Retinal pigment epithelial cell (primary cell): ENCODE measurements at places on chromosomes 11 and 22.

GRCh38 chr11:16804104-16804947, 65.9 kb downstream of the C11orf58 start:
- no peak for DNase-seq

- DNase-seq, result peak; percentile 17
These were observed 28.5 kb upstream of the RBX1 start for GRCh38 chr22:40922484-40923303.

GRCh38 chr22:39254789-39255298, 10.1 kb upstream of the PDGFB start:
- DNase-seq, result no peak

- peak; percentile 9 for DNase-seq
These were observed 39.1 kb downstream of the MMP27 start for GRCh38 chr11:102666331-102666957.

GRCh38 chr11:105673089-105673488, 63.2 kb downstream of the GRIA4 start:
- DNase-seq, result peak; percentile 34

DNA sequence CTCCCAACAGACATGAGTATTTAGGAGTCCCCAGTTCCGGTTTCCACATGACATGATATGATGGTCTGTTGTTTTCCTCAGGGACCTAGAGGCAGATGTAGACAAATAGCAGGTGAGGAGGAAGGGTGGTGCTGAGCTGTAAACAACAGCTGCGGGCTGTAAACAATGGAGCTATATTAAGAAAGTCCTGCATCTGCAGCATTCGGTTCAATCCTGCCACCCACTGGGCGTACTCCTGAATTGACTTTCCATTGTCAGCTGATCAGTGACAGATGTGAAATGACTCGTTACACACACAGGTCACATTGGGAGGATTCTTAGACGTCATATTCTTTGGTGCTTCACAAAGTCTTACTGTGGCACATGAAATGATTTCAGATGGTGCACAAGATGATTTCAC, 26.8 kb upstream of the RAG1 start:
- DNase-seq, result no peak

DNA sequence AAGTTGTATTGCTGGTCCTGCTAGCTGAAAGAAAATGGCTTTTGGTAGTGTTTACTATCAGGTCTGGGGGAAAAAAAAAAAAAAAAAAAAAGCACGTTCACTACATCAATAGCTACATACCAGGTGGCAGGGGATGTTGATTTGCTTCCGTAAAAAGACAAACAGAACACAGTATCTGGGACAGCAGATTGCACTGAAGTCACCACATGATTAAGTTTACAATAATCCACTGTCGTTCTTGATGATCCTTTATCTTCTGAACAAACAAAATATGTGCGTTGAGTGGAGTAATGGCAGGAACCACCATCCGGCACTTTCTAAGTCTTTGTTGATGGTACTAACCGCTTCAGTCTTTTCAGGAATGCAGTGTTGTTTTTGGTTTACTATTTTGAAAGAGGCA, 48.7 kb downstream of the DDX6 start:
- DNase-seq, result no peak

- DNase-seq, result no peak
These were observed 34.2 kb upstream of the CTTN start for GRCh38 chr11:70364178-70364577.

GRCh38 chr11:131674051-131674755, 303.8 kb downstream of the NTM start:
- DNase-seq, result no peak

DNA sequence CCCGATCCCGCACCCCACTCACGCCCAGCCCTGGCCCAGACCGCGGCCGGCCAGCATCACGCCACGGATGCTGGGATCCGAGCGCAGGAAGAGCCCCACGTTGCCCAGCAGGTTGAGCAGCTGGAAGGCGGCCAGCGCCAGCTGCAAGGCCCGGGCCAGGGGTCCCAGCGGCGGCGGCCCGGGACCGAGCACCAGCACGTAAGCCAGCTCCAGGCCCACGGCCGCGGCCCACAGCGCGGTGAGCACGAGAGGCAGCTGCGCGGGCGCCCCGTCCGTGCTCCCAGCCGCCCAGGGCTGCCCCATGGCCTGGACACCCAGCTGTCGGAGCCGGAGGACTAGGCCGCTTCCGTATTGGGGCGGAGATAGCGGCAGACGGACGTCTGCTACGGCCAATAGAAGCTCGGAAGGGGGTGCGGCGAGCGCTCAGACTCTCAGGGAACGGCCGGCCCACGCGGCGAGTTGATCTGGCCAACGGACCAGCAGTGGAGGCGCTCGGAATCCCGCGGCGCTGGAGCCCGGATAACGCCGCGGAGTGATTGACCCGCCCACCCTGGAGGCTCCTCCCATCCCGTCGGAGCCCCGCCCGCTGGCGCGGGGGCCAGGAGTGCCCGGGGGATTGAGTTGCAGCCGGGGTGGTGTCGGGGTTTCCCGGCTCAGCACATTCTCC, at the start of gene ZDHHC24:
TSS of gene ZDHHC24 (minus strand) at position 348 of the 667 bp plus-strand sequence. CDS start at position 303, 45 bp downstream.
- DNase-seq, result peak; percentile 80

GRCh38 chr22:24142241-24142640, 39.0 kb upstream of the SUSD2 start:
- DNase-seq, result no peak

DNA sequence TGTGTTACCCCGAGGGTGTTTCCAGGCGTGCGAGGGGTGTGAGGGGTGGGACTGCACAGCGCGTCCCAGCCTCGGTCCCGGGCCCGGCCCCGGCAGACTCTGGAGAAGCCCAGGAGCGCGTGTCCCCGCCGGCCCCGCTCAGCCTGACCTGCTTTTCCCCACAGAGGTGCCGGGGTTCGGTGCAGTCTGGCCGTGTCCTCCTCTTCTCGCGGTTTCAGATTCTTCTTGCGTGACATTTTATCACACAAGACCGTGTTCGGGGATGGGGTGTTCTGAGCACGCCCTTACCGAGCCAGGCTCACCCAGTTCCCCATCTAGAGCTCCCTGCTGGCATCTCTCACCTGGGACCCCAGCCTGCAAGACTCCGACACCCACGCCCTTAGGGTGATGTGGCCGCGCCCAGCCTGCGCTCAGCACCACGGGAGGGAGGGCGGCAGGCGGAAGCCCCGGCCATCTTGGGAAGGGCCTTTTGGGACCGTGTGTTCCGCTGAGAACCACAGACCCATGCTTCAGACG, 775.6 kb downstream of the BRD1 start:
- no peak for DNase-seq

GRCh38 chr11:124876818-124877630, 11.8 kb downstream of the ROBO3 start:
- DNase-seq, result no peak

DNA sequence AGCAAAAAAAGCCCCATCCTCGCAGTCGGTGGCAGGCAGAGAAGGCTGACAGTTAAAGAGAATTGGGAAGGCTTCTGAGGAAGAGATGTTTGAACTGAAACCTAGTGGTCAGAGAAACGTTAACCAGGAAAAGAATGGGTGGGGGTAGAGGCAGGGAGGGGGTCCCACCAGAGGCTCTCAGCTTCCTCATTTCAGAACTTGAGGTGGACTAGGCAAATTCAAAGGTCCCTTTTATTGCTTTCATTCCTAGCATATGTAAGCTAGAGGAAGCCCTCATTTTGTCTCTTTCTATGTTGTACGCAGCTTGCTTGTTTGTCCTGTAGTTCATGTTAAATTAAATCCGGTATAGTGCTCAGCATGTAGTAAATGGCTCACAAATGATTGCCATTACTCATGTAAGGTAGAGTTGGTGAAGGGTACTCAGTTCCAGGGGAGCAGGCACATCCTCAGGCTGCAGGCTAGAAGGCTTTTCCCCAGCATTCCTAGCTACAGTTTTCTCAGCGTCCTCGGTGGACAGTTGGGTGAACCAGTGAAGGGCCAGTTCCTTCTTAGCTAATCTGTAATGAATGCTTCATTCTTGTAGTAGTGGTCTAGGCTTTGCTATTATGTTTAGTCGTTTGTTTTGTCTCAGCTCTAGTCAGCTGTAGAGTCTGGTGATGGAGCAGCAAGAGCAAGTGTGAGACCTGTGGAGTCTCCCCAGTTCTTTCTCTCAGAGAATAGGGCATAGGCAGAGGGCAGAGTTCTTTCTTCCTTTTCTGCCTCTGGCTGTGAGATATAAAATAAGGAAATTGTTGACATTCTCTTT, 58.6 kb downstream of the UVRAG start:
- DNase-seq, result no peak

GRCh38 chr11:46533396-46534100, 60.3 kb downstream of the AMBRA1 start:
- no peak for DNase-seq

- no peak for DNase-seq
These were observed 2.5 kb upstream of the TPST2 start for GRCh38 chr22:26592421-26592891.

GRCh38 chr11:129694966-129695365, 120.7 kb upstream of the TMEM45B start:
- no peak for DNase-seq

GRCh38 chr11:12827929-12828812, 153.9 kb downstream of the TEAD1 start:
- DNase-seq, result no peak

- no peak for DNase-seq
These were observed 107.0 kb downstream of the KCNQ1OT1 start for GRCh38 chr11:2592559-2593392.

GRCh38 chr22:39242595-39243438, 2.0 kb downstream of the PDGFB start:
- DNase-seq, result no peak

- DNase-seq, result no peak
These were observed 69.3 kb downstream of the CEP164 start for GRCh38 chr11:117396970-117397369.

DNA sequence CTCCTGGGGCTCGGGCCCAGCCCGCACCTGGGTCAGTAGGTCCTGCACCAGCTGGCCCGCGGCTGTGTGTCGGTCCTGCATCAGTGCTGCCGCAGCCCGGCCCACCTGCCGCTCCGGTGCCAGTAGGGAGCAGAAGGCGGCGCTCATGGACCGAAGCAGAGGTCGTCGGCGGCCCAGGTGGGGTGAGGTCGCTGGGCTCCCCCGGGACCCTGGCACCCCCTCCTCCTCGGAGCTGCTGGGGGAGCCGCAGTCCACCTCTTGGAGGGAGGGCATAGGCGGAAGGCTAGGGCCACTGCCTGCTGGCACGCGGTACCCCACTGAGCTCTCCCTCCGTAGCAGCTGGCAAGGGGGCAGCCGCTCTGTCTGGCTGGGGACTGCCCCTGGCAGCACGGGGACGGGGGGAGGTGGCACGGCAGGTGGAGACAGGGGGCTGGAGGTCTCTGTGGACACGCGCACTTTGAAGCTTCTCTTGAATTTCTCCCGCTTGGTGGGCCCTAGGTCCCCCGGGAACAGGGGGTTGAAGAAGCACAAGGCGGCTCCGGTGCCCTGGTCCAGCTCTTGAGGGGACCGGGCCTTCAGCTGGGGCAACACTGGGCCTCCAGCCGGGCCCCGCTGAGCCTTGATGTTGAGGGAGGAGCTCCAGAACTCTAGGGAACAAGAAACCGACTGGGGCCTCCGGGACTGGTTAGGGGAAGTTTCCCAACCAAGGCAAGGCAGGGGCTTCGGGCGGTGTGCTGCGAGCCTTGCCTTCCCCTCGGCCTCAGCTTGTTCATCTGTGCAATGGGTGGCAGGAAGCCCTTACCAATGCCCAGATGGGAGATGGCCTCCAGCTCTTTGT, 1.4 kb downstream of the RIN1 start:
- no peak for DNase-seq

DNA sequence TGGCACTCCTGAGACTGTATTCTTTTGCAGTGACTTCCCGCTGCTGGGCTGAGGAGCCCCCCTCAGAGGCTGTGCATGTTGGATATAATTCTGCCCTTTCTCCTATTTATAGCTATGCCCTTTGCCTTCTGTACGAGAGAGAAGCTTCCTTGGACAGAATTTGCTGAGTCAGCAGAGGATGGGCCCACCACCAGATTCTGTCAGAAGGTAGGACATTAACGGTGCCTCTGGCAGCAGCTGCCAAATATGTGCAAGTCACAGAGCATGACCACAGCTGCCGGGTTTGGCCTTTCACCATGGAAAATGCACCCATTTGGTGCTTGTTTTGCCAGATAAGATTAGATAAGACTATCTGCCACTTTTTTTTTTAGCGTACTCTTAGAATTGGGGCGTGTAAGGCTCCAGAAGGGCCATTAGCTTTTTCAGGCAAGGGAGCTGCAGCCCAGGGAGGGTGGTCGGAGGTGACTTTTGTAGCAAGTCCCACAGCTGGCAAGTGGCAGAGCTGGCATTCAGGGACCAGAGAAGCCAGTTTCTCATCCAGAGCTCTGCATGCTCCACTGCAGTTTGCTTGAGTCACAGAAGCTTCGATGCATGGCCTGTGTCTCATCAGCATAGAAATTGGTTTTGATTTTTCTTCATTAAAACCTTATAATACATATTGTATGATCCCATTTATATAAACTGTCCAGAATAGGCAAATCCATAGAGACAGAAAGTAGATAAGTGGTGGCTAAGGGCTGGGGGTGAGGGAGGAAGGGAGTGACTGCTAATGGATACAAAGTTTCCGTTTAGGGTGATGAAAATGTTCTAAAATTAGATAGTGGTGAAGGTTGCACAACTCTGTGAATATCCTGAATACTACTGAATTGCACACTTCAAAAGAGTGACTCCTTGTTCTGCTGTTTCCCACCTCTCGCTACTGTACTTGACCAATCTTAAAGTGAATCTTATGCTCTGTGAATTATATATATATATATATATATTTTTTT, 15.8 kb downstream of the UPB1 start:
- no peak for DNase-seq

DNA sequence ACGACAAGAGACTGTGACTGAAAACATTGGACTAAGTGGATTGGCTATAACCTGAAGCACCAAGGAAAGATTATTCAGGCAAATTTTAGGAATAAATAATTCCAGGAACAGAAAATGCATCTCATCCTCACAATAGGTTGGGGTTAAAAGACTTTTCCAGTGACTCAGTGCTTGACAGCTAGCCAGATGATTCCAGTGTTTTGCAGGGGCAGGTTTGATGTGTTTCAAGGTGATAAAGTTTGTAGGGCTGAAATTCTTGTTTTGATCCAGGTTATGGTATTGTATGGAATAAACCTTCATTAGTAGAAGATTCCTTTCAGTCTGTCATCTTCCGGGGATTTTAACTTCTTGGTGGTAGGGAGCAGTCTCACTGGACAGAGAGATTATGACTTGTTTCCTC, 2.3 kb downstream of the EXT2 start:
- DNase-seq, result no peak

- no peak for DNase-seq
These were observed 1148.2 kb downstream of the FAM181B start for GRCh38 chr11:81585390-81585933.

GRCh38 chr11:85029964-85030363, 597.2 kb downstream of the DLG2 start:
- DNase-seq, result no peak

GRCh38 chr11:27357250-27357649, 5.8 kb downstream of the CCDC34 start:
- DNase-seq, result no peak

GRCh38 chr11:73296501-73297230, 11.4 kb upstream of the ARHGEF17 start:
- DNase-seq, result no peak
